ENCODE measurements at places on chromosomes 11 and 22.

GRCh38 chr11:6414874-6415328, 4.0 kb downstream of the APBB1 start:
- peak; percentile 73 for DNase-seq

- DNase-seq, result no peak
These were observed 24.3 kb downstream of the SERPINH1 start for GRCh38 chr11:75586395-75586794.

GRCh38 chr11:36278531-36279282, 10.5 kb downstream of the COMMD9 start:
- no peak for DNase-seq

- DNase-seq, result no peak
These were observed 393.5 kb downstream of the MN1 start for GRCh38 chr22:27408068-27408467.

DNA sequence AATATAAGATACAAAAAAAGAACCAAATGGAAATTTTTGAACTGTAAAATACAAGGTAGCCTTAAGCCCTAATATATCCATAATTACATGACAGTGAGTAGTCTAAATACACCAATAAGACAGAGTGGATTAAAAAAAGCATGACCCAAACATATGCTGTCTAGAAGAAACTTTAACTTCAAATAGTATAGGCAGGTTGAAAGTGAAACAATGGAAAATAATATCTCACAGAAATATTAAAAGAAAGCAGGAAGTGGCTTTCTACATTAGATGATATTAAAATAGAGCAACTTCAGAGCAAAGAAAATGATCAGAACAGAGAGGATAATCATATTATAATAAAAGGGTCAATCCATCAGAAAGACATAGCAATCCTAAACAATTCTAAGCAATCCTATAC, 21.8 kb downstream of the DCUN1D5 start:
- DNase-seq, result no peak

DNA sequence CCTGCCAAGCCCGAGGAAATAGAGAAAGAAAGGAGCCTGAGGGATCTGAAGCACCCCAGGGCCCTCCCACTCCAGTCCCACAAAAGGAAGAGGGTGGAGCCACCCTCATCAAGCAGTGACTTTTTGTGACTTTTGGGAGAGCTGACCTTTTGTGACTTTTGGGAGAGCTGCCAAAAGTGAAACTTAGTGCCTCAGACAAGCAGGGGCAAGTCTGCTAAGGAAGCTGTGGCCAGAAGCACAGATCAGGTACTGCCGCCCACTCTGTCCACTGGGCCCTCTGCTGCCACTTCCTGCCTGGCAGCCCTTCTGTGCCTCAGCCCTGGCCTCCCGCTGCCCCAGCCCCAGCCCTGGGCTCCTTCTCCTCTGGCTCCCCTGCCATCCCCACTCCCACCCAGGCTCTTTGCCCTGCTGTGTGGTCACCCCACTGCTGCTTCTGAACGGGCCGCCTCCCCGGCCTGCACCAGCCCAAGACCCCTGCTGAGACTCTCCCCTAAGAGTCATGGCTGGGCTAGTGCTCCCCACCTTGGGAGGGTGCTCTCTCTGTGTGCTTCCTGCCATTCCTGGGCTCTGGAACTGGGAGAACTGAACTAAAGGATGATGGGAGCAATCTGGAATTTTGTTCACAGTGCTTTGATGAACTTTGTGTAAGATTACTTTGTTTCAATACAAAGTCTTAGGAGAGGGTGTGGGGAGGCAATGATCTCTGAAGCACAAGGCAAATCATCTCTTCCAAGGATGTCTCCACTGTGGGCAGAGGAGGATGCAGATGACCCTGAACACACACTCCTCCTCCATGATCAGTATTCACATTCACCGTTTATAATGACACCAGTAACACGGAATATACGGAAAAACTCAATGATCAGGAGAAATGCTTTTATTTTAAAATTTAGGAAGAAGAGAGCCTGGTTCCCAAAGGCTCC, at the start of gene APOBEC3H:
Gene APOBEC3H, plus strand, starts transcription at position 147 of the 923 bp plus-strand sequence. CDS start 3,035 bp downstream, outside the sequence.
- peak; percentile 79 for DNase-seq

DNA sequence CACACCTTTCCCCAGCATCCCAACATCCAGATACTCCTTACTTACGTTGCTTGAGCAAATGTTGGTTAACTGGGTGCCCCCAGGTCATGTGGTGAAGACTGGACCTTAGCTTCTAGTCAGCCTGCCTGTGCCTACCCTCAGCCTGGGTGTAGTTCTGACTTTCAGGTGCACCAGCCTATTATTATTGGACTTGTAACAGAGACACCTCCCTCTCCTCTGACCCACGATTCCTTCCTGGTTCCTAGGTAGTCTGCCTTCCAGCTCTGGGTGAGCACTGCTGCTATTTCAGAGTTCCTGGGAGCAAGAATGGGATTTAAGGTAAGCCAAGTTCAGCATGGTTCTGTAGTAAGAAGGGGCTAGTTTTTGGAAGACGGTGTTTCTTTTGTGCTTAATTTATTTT, 138.2 kb downstream of the DSCAML1 start:
- no peak for DNase-seq

Measured in suppressor macrophage (primary cell).